ENCODE measurements at places on chromosomes 6 and 20.

- DNase-seq: no peak
Observed at GRCh38 chr6:51001399-51001798, 182.7 kb downstream of the TFAP2B start.

DNA sequence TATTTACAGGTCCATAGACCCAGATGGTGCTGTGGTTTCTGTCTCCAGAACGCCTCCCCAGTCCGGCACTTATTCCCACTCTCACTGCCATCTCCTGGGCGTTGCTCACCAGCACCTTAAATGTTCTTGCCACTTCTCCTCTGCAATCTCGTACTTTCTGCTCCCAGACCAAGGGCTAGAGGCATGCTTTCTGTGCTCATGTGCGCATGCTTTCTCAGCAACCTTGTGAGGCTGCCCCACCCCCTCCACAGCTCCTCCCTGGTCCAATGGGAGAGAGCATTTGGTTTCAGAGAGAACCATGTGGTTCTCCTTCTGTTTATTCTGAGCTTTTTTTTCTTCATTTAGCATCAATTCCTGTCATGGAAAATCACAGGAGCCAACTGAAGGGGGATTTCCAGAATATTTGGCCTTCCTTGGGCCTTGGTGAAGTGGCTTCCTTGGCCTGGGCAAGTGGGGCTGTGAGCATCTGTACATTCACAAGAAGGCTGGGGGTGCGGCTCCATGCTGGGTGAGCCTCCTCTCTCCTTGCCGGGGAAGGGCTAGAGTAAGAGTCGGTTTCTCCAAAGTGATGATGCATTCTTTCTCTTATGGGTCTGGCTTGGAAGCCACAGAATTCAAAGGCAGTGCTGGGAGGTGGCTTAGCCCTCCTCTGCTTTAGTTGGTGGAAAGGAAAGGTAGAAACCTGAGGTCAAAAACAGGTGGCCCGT is 66.6 kb downstream of the PHACTR3 start:
- DNase-seq: no peak

- no peak for DNase-seq
Observed at GRCh38 chr6:66065313-66065712, 358.3 kb upstream of the EYS start.

- DNase-seq: no peak
Observed at GRCh38 chr6:54020334-54020733, 90.9 kb upstream of the MLIP start.

DNA sequence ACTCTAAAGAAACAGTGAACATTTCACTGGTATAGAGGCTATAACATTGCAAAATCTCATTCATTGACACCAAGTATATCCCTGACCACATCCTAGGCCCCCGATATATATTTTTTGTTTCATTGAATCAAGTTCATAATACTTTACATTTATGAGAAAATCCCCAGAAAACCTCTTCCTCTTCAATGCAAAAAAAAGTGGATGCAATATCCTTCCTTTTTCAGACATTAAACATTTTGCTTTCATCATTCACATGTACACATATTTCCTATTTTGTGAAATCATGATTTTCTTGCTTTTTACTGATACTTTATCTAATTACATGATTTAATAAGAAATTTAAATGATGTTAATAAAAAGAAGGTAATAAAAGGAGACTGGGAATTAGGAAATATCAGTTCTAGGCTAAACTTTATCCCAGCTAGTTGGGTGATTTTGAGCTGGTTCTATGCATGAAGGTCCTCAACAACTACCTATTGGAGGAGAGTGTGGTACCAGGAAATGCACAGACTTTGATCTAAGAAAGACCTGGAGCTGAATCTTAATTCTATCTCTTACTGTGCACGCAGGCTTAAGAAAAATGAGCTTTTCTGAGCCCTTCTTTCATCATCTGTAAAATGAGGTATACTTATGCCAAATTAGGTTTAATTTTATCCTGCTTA is 4.9 kb downstream of the SYNE1 start:
- no peak for DNase-seq

GRCh38 chr6:137491478-137491877 is 2.7 kb downstream of the OLIG3 start:
- DNase-seq: no peak

DNA sequence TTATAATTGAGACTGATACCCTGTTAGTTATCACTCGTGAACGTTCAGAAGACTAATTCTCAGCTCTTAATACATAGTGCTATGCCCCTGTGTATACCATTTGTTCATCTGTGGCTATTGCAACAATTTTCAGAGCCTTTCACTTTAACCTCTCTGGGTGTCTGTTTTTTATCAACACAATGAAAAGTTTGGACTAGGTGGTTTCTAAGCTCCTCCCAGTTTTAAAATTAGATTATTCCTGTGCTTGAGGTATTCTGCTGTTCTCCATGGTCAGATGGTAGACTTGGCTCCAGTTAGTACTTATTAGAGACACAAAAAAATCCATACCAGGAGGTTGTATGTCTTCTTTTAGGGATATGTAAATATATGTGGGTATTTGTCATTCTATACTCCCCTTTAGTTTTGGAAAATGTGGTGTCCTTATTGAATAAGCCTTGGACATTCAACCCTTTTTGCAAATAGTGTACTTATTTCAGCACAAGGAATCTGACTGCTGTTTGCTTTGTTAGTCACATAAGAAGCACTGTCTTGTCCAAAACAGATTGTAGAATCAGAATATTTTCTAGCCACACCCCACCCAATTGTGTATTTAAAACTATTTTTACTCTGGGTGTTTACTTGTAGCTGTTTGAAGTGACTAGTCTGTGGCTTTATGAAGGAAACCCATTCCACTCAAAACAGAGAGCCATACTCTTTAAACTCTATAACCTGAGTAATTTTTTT is 2.0 kb upstream of the COL10A1 start:
- DNase-seq: no peak

- no peak for DNase-seq
Observed at GRCh38 chr20:23133560-23133998, 47.5 kb upstream of the CD93 start.

GRCh38 chr6:107489636-107490565 is at the start of gene SOBP:
TSS of gene SOBP (plus strand) at chr6:107490117. CDS start at chr6:107490617, 500 bp downstream.
- DNase-seq: no peak

DNA sequence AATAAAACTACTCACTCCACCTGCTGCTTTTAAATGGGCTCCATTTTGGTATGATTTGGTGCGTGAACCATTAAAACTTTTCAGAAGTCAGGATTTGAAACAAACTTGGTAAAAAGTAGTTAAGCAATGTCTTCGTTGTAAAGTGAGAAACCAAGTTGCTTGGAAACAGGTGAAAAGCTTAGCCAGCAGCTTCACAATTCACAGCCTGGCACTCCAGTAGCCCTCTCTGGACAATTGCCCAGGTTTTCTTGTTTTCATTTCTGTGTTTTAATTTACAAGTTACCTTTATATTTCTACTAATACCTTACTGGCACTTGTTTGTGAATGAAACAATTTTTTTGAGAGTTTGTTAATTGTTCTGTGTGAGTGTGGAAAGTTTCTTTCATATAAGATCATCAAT is 12.8 kb downstream of the NT5E start:
- DNase-seq: no peak

DNA sequence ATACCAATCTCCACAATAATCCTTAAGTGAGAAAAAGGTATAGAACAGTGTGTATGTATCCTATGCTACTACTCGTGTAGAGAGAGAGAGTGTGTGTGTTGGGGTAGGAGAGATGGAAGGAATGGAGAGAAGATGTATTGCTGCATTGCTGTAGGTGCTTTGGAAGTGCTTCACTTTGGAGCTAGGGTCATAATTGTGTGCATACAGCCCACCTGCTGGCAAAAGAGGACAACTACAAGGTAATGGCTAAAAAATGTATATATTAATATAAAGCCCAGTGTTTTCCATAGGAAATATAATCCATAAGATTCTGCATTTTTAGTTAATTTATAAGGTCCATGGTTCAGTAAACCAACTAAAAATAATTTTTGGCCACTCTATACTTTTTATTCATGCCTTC is 36.1 kb downstream of the SERAC1 start:
- no peak for DNase-seq

GRCh38 chr6:39517756-39518155 is 195.3 kb upstream of the KCNK16 start:
- DNase-seq: no peak

DNA sequence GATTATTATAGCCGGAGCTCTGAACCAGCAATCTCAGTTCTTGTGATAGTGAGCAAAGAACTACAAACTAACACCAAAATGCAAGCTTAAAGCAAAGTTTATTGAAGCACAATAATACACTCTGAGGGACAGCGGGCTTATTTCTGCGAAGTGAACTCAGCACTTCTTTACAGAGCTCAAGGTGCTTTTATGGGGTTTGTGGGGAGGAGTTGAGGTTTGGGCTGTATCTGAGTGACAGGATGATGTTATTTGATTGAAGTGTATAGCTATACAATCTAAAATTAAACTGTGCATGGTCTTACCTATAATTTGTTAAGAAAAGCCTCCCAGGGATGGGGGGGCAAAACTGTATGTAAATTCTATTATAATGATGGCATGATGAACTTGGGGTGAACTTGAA is 1.0 kb upstream of the HFE start:
- DNase-seq: no peak

GRCh38 chr20:48404598-48404997 is 423.2 kb downstream of the PREX1 start:
- no peak for DNase-seq

DNA sequence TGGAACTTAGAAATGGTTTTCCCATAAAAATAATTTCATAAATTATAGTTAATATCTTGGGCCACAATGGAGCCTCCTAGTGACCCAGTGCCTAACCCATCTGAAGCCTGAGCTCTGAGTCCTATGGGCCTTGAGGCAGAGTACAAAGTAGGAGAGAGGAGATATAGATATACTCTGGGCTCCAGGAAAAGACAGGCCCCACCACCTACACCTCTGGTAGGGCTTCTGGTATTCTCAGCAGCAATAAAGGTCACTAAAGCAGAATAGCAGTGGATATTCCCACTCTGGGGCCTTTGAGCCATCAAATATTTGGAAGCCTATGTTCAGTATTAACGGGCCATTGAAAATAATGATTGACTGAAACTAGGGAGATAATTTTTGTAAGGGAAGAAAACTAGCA is 24.1 kb downstream of the CYP39A1 start:
- no peak for DNase-seq

- no peak for DNase-seq
Observed at GRCh38 chr6:26224940-26225847, 138.0 kb downstream of the HFE start.

GRCh38 chr6:142323377-142323776 is 21.6 kb downstream of the ADGRG6 start:
- no peak for DNase-seq

DNA sequence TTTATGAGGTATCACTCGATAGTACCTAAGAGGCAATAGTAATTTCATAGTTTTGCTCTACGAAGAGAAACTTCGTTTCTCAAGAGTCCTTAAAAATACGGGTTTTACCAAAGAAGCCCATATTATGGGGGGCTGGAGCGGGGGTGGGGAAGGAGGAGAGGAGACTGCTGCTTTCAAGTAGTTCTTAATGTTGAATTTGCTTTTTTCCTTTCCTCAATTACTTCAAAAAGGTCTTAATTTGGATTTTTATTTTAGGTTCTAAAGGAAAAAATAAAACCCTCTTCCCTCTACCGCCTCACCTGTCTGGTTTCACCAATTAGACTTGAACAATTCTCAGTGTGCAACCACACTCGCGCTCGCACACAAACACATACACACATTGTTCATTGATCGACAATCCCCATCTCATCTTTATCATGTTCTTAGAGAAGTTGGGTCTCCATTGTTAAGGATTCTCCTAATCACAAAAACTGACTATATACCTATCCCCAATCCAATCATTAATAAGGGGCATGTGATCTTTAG is 97.2 kb downstream of the HFE start:
- no peak for DNase-seq

- no peak for DNase-seq
Observed at GRCh38 chr6:1850121-1850839, 240.6 kb downstream of the FOXC1 start.

- no peak for DNase-seq
Observed at GRCh38 chr6:22087960-22088706, 208.7 kb downstream of the PRL start.

DNA sequence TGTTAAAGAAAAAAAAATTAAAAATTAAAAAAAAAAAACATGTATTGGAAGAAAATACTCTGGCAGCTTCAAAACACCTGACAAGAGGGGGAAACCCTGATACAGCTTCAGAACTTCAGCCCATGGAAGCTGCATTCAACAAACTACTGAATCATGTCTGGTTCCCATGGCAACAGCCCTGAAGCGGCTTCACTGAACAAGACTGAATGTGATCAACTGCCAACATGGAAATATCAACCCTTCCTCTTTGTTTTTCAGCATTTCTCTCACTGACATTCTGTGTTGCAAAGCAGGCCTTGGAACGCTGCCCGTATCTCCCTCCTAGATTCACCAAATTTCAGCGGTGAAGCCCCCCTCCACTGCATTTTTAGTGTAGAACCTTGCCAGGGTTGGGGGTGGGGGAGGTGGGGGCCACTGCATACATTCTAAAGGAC is 91.3 kb upstream of the SHLD1 start:
- no peak for DNase-seq

DNA sequence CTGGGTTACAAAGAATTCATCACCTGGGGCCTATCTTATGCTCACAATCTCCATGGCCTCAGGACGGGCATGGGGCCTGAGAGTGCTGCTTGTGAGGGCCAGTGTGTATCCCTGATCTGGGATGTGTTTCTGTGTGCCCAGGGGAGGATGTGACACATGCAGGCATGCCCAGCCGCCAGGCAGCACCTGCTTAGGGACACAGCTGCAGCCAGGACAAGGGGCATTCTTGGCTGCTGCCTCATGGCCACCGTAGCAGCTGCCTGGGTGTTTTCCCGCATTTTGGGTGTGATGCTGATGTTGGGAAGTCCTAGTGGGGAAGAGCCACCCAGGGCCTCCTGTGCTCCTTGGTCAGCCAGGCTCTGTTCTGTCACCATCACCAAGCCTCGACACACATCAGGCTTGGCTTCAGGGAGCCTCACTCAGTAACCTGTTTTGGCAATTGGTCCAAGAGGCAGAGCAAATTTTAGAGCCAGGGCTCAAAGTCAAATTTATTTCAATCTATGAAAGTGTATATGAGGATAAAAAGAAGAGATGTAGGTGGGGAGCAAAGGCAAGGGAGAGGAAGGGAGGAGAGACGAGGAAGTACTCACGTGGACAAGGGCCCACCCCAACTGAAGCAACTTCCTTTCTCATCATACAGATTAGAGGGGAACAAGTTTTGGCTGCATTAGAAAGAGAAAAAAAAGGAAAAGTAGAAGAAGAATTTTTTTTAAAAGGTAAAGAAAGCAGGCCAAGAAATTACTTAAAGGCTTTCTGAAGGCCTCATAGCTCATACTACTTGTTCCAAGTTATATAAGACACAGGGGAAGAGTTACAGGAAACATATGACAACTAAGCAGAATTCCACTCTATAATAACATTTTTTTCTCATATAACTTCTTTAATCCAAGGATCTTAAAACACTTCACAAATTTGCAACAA is 269.9 kb upstream of the SUPT3H start:
- DNase-seq: no peak
